ENCODE measurements at places on chromosomes 2 and 18. TPM values are rescaled to one million over a fixed set of nuclear protein-coding genes. Genes with fewer than 3 reads are reported as not detected.

Gene GAREM1
- total RNA-seq, result 0.57 TPM

Gene HOXD11
- total RNA-seq, result not detected

Gene NDC80
- 43.7 TPM for total RNA-seq

Gene TNP1
- total RNA-seq, result 0.57 TPM

Gene C1QL2
- total RNA-seq, result 0.05 TPM

GRCh38 chr2:213057977-213058376 lies 93.4 kb downstream of the IKZF2 start:
- no peaks in the 10 kb centered on the region for H3K4me1 ChIP-seq
- H3K27me3 ChIP-seq, result no peaks in the 10 kb centered on the region
- no peak for DNase-seq
- H3K4me3 ChIP-seq, result no peak overlapping the region
- no peak overlapping the region for H3K27ac ChIP-seq

- H3K4me3 ChIP-seq, result no peak overlapping the region
- H3K27me3 ChIP-seq, result no peaks in the 10 kb centered on the region
- DNase-seq, result no peak
- H3K36me3 ChIP-seq, result no peaks in the 10 kb centered on the region
- no peaks in the 10 kb centered on the region for H3K4me1 ChIP-seq
- H3K27ac ChIP-seq, result no peak overlapping the region
These were observed 1350.2 kb upstream of the FAM98A start for GRCh38 chr2:34949316-34949715.

DNA sequence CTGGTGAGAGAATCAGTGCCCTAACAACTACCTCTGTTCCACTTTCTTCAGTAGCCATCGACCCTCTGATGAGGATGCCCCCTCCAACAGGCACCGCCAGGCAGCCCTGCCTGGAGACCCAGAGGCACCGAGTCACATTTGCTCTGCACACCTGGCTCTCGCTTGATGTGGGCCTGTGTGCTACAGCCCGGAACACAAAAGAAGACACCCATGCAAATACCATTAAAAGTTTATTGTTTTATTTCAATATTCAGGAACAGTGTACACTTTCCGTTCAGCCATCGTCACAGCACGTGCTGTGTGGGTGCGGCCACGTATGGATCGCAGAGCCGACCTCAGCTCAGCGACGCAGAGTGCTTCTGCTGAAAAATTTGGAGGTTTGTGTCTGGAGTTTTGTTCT lies 154.0 kb downstream of the MBP start:
- H3K4me3 ChIP-seq, result no peak overlapping the region
- H3K4me1 ChIP-seq, result peaks cover 3% of the 10 kb centered on the region
- H3K36me3 ChIP-seq, result peaks cover 3% of the 10 kb centered on the region
- H3K27me3 ChIP-seq, result no peaks in the 10 kb centered on the region
- DNase-seq, result no peak

GRCh38 chr2:60958361-60958760 lies 59.2 kb upstream of the PEX13 start:
- peaks cover 2% of the 10 kb centered on the region for H3K4me1 ChIP-seq
- H3K27ac ChIP-seq, result no peak overlapping the region
- no peak overlapping the region for H3K4me3 ChIP-seq
- H3K36me3 ChIP-seq, result peaks cover 7% of the 10 kb centered on the region
- no peaks in the 10 kb centered on the region for H3K27me3 ChIP-seq

GRCh38 chr2:45982096-45982495 lies 315.1 kb upstream of the EPAS1 start:
- no peaks in the 10 kb centered on the region for H3K27me3 ChIP-seq
- no peak overlapping the region for H3K27ac ChIP-seq
- no peak overlapping the region for H3K4me3 ChIP-seq
- DNase-seq, result no peak
- peaks cover 23% of the 10 kb centered on the region for H3K4me1 ChIP-seq

All from thymus (tissue), 14 donors.